ENCODE measurements at places on chromosomes 3 and 15.

- no peak for DNase-seq
These were observed 623.5 kb upstream of the TBL1XR1 start for GRCh38 chr3:177820683-177821316.

GRCh38 chr3:128222796-128223385, 69.6 kb downstream of the EEFSEC start:
- no peak for DNase-seq

- no peak for DNase-seq
These were observed 90.0 kb downstream of the FBLN2 start for GRCh38 chr3:13638927-13639326.

- no peak for DNase-seq
These were observed 366.3 kb downstream of the TIGIT start for GRCh38 chr3:114660124-114660523.

DNA sequence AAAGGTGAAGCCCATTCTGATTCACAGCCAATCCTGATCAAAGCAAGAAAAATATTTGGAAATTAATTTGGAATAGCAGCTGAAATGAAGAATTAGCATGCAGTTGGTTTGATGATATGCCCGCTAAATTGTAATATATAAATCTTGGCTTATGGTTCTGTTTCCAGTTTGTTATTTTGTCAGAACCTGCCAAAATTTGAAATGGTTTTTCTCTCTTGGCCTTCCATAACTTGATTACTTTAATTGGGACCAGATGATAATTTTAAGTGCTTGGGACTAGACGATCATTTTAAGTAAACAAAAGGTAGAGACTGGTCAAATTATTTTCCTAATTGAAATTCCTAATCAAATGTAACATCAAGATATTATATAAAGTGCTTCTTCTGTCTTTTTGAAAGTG, 842.4 kb downstream of the TBL1XR1 start:
- no peak for DNase-seq

DNA sequence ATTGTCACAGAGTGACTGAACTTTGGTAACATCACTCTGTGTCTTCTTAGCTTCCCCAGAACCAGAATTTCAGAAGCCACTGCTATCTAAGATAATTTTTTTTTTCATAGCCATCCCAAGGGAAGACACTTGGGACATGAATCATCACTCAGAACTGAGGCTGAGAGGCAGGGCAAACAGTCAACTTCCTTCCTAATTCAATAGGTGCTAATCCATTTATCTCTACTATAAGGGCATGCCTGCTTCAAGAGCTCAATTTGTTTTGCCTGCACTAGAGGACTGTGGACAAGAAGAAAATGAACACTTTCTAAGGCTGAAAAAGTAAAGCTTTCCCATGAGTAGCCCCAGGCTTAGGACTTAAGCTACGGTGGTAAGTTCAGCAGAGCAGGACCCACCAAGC, 56.7 kb upstream of the MYRIP start:
- no peak for DNase-seq

GRCh38 chr3:194405766-194406165, 6.7 kb upstream of the GP5 start:
- no peak for DNase-seq

DNA sequence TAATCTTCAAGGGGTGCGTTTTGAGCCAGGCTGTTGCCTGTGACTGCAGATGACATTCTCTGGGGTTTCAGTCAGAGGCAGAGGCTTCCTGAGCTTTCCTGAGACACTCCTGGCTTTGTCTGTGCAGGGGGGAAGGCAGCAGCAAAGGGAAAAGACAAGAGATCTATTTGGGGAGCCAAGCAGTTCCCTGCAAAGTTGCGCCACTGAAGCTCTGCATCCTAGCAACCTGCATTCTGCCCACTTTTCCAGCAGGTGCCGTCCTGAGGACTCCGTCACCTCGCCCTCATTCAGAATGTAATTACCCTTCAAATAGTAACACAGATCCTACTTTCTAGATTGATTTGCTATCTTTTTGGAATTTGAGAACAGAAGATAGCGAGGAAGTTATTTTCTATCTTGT, 1.9 kb upstream of the TMEM158 start:
- no peak for DNase-seq

DNA sequence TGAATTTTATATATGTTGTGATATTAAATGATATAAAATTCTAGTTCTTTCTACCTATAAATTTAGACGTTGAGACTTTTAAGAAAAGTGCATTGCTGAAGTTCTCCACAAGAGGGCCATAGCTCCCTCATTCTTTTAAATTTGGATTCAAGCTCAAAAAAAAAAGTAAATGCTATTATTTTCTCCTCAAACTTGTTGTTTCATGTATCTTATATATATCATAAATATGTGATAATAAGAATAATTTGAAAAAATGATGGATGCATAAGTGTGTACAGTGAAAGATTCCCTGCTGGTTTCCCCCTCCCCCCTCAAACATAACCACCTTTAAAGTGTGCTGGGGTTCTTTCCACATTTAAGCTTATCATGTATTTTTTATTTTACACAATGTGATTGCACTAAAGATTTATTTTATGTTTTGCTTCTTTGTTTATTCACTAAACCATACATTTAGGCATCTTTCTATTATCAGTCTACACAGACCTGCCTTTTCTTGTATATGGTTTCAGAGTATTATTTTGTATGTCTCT, 769.4 kb upstream of the GOLIM4 start:
- no peak for DNase-seq

DNA sequence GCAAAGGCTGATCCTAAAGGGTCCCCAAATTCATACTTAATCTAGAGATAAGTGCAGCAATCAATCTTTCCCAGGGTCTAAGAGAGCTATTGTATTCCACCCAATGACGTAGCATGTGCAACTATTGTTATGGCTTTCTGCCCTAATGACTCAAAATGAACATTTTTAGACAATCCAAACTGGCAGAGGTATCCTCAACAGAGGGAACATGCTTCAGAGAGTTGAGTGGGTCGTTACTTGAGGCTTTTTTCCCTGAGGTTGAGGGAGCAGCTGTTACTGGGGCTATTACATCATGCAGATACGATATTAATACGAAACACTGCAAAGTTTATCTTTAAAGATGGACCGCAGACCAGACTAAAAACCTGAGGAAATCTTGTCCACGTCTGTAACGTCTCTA, 278.3 kb upstream of the WNT5A start:
- DNase-seq: no peak

GRCh38 chr15:79954661-79955060, 16.3 kb downstream of the BCL2A1 start:
- no peak for DNase-seq

DNA sequence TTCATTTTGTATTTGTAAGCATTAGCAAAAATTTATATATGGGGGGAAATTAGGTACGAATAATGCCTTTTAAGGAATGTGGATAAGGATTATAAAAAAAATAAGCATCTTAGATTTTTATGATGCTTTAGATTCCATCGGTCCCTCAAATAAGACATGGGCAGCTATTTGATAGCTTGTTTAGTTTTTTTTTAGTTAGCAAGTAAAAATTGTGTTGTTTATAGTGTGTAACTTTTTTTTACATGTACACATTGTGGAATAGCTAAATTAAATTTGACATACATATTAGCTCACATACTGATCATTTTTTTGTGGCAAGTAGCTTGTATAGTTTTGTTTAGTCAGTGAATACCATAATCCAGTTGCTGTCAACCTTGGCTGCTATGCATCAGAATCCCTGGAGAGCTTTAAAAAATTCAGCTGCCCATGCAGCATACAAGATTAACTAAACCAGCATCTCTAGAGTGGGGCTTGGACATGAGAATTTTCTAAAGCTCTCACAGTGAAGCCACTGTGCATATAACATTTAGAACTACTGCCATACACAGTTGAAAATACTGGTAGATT, 53.9 kb downstream of the TMOD3 start:
- DNase-seq: no peak

- DNase-seq: no peak
These were observed 21.3 kb downstream of the PLA2G4E start for GRCh38 chr15:41999290-42000285.

DNA sequence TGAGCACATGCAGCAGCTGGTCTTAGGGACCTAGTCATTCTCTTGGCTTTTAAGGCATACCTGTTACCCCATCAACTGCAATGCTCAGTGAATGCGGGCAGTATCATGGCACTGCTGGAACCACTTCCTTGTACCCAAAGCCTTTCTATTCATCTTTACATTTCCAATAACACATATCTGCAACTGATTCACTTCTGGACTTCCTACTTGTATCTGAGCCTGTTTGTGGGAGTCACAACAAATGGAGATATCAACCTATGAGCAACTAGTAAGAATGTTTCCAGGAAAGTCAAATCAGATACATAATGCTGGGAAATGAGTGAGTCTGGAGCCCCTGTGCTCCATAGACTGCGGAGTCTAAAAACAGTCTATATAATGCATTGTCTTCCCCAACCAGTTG, 61.4 kb upstream of the PARL start:
- no peak for DNase-seq

DNA sequence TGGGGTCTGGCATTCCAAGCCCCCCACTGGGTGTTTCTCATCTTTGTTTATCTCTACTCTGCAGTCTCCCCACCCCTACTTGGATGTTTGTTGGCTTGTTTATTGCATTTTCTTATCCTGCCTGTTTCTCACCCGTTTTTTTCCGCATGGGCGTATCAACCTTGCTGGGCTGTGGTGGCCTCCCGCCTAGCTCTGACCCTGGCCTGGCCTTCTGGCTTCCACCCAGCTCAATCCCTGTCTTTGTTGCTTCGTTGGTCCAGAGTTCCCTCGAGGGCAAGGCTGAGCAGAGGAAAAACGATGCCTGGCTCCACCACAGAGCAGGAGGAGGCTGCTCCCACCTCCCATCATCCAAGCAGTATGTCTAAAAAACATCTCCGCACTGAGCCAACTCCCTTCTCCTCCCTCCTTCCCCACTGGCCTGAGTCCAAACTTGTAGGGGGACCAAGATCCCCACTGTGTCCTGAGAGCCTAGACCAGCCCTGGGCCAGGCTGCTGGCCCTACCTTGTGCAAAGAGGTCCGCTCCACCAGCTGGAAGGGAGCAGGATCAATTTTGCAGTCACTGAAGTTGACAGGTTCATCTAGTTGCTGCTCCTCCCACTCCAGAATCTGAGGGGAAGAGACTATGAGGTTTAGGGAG, 9.8 kb downstream of the CLCN2 start:
- DNase-seq: no peak

DNA sequence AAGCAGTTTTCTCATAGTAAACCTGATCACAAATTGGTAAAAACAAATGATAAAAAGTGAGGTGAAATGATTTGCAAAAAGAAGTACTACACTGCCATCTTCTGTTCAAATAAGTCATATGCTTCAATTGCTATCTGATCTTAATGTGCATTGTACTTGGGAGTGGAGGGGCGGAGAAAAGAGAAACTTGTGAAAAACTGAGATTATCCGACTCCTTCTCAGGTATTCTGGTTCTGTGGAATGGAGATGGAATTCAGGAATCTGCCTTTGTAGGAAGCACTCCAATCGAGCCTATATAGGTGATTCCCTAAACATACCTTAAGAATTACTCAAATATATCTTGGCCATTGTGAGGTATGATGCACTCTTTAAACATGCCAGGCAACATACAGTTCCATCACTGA, 180.6 kb downstream of the CHL1 start:
- DNase-seq: no peak

GRCh38 chr3:46615050-46615775, 2.9 kb downstream of the FAM240A start:
- DNase-seq: no peak

DNA sequence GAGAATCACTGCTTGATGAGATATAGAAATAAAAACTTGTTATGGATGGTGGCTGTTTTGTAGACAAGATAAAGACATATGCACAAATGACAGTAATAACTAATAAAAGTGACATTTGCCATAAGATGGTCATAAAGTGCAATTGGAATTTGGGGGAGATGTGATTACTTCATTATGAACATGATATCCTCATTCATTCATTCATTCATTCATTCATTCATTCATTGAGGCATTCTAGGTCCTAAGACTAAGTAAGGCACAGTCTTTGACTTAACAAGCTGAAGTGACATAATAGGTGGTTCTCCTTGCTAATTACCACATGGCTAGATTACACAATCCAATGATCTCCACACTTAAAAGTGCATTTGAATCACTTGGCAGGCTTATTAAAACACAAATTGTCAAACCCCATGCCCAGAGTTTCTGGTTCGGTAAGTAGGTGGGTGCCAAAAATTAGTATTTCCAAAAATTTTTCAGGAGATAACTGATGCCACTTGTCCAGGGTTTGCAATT, 18.9 kb downstream of the RAP2B start:
- no peak for DNase-seq

GRCh38 chr3:140273542-140274195, 338.7 kb downstream of the CLSTN2 start:
- DNase-seq: no peak

GRCh38 chr15:67240235-67241131, 14.0 kb downstream of the AAGAB start:
- no peak for DNase-seq

DNA sequence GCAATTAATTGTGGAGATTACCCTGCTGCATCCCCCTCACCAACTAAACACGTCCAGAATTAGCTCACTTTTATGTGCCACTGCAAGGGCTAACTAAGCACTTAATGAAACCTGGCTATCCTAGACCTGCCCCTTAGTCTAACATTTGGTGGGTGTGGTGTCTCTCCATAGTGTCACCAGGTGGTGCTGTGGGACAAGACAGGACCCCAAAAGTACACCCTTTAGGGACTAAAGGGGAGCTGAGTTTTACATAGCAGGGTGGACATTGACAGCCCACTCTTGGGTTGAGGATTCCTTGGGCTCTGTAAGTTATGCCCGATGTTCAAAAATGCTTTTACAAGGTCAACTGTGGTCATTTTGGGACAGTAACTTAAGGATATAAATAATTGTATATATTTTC, 5.7 kb downstream of the DUT start:
- DNase-seq: no peak

- no peak for DNase-seq
These were observed 102.1 kb downstream of the FBXL22 start for GRCh38 chr15:63699101-63699785.

- DNase-seq: no peak
These were observed 221.8 kb downstream of the CBLB start for GRCh38 chr3:105647047-105647446.

GRCh38 chr3:112365035-112365434, 32.1 kb downstream of the CD200 start:
- DNase-seq: no peak

DNA sequence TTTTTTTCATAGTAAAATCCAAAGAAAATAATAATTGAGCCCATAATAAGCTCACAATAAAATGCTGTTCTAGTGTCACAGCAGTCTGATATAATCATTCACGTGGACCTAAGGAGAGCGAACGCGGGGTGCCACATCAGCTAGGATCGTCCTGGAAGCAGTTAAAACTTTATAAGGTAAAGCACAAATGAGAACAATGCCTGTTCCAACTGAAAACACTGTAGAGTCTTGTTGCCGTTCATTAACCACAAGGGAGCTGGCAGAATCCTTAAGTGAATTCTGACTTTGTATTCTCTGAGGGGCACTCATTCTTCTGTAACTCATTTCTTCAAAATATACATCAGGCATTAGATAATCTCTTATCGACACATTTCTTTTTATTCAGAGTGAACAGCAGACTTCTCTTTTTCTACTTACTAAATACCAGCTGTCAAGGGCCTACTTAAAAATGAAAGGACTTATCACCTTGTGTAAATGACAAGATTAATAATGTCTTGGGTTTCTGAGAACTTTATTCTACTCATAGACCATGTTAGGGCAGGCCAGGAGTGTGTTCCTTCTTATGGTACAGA, 524.6 kb downstream of the MECOM start:
- no peak for DNase-seq

Data from activated T-helper 1 cell treated with anti-CD3 and anti-CD28 coated beads, Interleukin-2, amount 50 U/mL, for 16 hours (primary cell).